ENCODE measurements at places on chromosomes 11 and 22. TPM values are rescaled to one million over a fixed set of nuclear protein-coding genes. Genes with fewer than 3 reads are reported as not detected.

DNA sequence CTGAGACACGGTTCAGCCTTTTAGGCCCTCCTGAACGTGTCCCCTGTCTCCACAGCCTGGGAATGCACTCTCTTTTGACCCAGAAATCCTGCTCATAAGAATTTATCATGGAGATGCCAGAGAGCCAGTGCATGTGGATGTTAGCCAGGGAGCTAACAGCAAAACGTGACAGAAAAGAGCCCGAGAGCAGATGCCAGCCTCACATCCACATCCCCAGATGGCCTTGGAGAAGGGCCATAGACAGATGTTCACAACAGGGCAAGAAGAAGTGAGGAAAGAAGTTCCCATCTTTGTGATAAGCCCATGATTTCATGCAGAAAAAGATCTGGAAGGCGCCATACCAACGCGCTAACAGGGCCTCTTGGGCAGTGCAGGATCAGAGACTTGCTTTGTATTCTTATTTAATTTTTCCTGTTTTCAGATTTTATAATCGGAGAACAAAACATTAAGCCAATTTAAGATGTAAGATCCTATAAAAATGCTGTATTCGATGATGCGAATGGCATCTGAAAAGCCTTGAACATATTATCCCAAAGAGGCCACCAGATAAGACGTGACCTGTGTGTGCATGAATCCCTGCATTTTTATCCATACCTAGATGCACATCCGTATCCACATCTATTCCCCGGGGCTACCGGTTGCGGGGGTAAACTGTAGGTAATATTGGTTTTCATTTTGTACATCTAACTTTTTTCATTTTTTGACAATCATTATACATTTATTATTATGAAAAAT is 48.7 kb downstream of the IGLL5 start:
- no peaks in the 10 kb centered on the region for H3K36me3 ChIP-seq
- H3K27me3 ChIP-seq, result no peaks in the 10 kb centered on the region
- H3K4me1 ChIP-seq, result no peaks in the 10 kb centered on the region
- H3K4me3 ChIP-seq, result no peak overlapping the region

- H3K4me3 ChIP-seq, result no peak overlapping the region
- H3K36me3 ChIP-seq, result no peaks in the 10 kb centered on the region
- DNase-seq, result no peak
- no peaks in the 10 kb centered on the region for H3K27me3 ChIP-seq
- H3K27ac ChIP-seq, result no peak overlapping the region
Measured at GRCh38 chr11:122267602-122268001, 151.6 kb upstream of the BLID start.

- DNase-seq, result no peak
- H3K36me3 ChIP-seq, result no peaks in the 10 kb centered on the region
- peak overlapping the region; percentile 10 for H3K27ac ChIP-seq
- H3K27me3 ChIP-seq, result no peaks in the 10 kb centered on the region
- no peaks in the 10 kb centered on the region for H3K4me1 ChIP-seq
- H3K4me3 ChIP-seq, result no peak overlapping the region
Measured at GRCh38 chr11:76074148-76075095, 131.9 kb downstream of the WNT11 start.

GRCh38 chr11:830295-831117 is 2.2 kb upstream of the CD151 start:
- H3K27ac ChIP-seq, result no peak overlapping the region
- H3K4me1 ChIP-seq, result no peaks in the 10 kb centered on the region
- no peaks in the 10 kb centered on the region for H3K27me3 ChIP-seq
- H3K36me3 ChIP-seq, result peaks cover 4% of the 10 kb centered on the region
- DNase-seq, result no peak

DNA sequence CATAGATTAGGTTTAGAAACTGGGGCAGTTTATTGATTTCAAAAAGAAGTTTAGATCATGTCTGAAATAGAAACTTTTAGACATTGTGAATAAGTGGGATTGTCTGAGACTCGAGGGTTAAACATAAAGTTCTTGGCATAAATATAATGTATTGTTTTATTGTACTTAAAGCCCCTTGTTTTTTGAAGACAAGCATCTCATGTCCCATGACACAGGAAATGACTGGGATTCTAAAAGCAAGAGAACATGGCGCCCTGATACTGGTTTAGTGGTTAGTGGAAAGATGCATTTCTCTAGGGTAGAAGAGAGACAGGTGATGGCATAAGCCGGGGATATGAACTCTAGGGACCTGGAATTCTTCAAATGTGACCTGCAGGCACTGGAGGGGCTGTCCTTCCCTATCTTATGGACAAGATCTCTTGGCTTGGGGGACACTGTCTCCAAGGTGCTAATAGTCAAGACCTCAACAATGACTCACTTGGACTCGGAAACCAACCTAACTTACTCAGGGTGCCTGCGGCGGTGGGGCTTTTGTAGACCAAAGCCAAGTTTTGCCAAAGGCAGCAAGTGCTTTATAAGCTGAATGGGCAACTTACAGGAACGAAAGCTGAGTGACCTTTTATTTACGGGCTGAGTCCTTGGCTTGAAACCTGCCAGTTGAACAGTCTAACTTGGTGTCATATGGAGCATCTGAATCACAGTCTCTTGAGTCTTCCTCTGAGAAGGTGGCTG is 48.2 kb downstream of the UBASH3B start:
- no peak overlapping the region for H3K4me3 ChIP-seq
- no peak overlapping the region for H3K27ac ChIP-seq
- no peaks in the 10 kb centered on the region for H3K4me1 ChIP-seq
- DNase-seq, result no peak
- H3K27me3 ChIP-seq, result no peaks in the 10 kb centered on the region
- H3K36me3 ChIP-seq, result no peaks in the 10 kb centered on the region

DNA sequence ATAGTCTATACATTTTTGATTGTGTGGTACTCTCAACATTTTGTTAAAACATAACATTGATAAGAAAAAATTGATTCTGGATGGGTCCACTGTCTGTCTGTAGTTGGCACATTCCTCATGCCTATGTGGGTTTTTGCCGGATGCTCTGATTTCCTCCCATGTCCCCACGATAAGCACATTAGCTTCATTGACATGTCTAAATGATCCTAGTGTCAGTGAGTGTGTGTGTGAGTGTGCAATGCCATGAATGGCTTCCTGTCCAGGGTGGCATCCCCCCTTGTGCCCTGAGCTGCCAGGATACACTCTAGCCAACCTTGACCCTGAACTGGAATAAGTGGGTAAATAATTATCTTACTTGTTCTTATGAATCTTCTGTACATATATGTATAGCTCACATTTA is 5.4 kb downstream of the SFI1 start:
- H3K27ac ChIP-seq, result no peak overlapping the region
- no peak overlapping the region for H3K4me3 ChIP-seq
- peaks cover 12% of the 10 kb centered on the region for H3K36me3 ChIP-seq
- no peak for DNase-seq
- H3K4me1 ChIP-seq, result no peaks in the 10 kb centered on the region

DNA sequence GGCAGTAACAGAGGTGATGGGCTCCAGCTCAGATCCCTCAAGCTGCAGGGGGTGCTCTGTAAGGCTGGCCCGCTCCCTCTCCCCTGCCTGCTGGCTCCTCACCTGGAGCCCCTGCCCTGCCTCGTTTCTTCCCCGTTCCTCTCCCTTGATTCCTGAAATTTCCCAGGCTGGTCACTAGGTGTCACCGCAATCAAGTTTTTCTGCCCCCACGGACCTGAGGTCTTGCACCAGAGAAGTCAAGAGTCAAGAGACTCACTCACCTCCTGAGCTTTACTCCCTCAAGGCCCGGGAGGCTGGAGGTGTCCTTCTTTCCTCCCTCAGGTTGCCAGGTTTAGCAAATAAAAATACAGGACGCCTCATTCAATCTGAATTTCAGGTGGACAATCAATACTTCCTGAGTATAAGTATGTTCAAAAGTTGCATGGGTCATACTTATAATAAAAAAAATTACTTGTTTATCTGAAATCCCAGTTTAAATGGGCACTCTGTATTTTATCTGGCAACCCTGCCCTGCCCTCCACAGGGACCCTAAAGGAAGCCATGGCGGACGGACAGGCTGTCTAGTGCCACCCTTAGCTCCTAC is 69.2 kb downstream of the SCUBE1 start:
- no peak overlapping the region for H3K4me3 ChIP-seq
- H3K27me3 ChIP-seq, result no peaks in the 10 kb centered on the region
- H3K36me3 ChIP-seq, result no peaks in the 10 kb centered on the region
- no peak for DNase-seq
- H3K4me1 ChIP-seq, result no peaks in the 10 kb centered on the region

DNA sequence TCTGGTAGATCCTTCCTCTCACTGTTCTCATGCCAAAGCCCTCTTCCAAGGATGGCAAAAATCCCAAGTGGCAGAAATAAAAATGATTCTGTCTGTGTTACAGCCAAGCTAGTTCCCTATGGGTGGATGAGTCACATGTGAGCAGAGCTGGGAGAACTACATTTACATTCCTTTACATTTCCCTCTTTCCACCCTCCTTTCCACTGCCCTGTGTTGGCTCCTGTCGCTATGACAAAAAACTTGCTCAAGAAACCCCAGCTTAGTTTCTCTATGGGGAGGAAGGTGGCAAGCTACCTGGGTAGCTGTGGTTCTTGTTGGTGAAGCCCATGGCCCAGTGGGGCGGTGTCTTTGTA is 10.2 kb upstream of the DDB2 start:
- H3K36me3 ChIP-seq, result no peaks in the 10 kb centered on the region
- H3K27me3 ChIP-seq, result no peaks in the 10 kb centered on the region
- no peak overlapping the region for H3K27ac ChIP-seq
- no peak overlapping the region for H3K4me3 ChIP-seq

DNA sequence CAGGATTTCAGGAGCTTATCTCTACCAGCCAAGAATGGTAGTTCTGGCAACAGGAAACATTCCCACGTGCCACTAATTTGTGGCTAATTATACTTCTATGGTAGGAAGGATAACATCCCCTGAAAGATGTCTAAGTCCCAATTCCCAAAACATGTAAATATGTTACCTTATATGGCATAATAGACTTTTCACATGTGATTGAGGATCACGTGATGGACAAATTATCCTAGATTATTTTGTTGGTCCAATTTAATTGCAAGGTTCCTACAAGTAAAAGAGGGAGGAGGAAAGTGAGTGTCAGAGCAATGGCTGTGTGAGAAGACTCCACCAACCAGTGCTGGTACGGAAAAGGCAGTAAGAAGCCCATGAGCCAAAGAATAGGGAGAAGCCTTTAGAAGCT is 9.9 kb upstream of the MSANTD4 start:
- no peaks in the 10 kb centered on the region for H3K27me3 ChIP-seq
- no peak overlapping the region for H3K4me3 ChIP-seq
- no peaks in the 10 kb centered on the region for H3K36me3 ChIP-seq
- no peak for DNase-seq

DNA sequence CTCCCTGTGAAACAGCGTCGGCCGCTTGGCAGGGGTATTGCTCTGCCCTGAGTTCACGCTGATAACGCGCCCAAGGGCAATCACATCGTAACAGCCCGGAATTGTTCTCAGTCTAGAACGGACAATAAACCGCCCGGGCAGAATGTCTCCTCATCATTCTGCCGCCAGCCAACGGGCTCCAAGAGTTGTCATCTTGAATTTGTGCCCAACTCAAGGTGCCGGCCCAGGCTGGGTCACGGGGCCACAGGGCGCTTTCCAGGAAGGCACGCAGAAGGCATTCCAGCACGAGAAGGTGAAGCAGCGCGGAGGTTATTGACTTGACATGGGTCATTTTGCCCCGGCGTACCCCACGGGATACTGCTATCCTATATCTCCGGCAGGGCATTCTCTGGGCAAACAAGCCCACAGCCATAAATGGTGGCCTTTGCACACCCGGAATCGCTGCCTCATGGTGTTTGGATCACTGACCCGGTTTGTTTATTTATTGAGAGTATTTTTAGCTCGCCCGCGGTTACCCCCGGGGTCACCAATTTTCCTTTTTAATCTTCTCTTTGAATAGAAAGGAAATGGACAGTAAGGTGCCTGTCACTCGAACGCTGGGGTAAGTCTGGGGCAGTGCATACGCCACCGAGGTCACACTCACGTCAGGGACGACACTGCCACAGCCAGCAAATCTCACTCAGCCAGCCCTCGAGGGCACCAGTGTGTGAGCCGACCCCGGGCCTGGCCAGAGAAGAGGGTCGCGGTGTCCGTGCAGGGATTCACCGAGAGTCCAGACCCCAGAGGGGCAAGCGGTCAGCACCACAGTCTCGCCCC is 72.4 kb upstream of the FGF3 start:
- peaks cover 35% of the 10 kb centered on the region for H3K27me3 ChIP-seq
- DNase-seq, result no peak
- H3K36me3 ChIP-seq, result no peaks in the 10 kb centered on the region
- H3K4me3 ChIP-seq, result no peak overlapping the region
- H3K27ac ChIP-seq, result no peak overlapping the region

Gene PAX6
- not detected for total RNA-seq

Gene RASSF10
- total RNA-seq, result not detected

Gene OR10AG1
- not detected for total RNA-seq
